AG08396 (cell line): ENCODE measurements at places on chromosomes 5 and 9.
A peak's percentile ranks its signal among the peaks of the same experiment; 100 is the strongest.

DNA sequence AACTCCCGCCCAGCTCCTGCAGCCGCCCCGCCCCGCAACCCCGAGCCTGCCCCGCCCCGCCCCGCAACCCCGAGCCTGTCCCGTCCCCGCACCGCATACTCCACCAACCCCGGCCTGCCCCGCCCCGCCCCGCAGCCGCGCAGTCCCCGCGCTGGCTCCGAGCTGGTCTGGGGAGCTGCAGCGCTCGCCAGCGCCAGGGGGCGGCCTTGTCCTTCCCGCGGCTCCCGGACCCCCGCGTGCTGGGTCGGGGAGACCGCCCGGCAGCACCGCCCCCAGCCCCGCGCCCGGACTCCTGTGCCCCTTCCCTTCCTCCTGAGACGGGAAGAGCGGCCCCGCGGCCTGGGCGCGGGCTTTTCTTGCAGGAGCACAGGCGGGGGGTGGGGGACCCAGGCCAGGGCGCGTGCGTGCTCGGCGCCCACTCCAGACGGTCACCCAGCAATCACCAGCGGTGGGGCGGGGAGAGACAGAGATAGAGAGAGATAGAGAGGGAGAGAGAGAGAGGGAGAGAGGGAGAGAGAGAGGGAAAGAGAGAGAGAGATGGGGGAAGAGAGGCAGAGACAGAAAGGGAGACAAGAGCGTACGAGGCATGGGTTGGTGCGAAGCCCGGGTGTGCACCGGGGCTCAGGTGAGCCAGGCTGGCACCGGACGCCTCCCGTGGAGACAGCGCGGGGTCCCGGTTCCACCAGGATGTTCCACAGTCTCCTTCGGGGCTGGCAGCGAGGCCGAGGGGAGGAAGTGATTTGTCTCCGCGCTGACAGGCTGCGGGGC is 14.7 kb upstream of the TMEM250 start:
- DNase-seq, result peak; percentile 75

- DNase-seq, result no peak
Measured at GRCh38 chr9:105385381-105385985, 62.4 kb upstream of the FSD1L start.

DNA sequence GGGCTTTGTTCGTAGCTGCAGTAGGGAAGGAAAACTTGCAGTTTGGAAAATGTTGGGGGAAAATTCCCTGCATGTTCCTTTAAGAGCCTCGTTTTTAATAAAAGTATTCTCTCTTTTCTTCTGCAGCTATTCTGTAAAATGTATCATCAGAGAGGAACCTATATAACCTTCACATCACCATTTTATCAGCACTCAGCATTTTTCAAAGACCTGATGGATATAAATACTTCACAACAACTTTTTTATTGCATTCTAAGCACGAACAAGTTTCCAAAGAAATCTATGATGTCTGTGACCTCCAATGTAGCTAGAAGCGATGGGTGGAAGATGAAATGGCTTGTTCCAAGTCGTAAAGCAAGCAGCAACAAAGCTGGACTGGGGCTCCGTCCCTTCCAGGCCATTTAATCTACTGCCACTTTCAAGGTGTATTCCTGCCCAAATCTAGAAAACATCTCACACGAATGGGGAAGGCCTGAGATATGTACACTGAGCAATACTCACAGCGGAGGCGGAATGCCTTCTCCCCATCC is 84.0 kb downstream of the NSUN2 start:
- no peak for DNase-seq

- DNase-seq, result no peak
Measured at GRCh38 chr9:134611046-134611445, 30.6 kb upstream of the COL5A1 start.

DNA sequence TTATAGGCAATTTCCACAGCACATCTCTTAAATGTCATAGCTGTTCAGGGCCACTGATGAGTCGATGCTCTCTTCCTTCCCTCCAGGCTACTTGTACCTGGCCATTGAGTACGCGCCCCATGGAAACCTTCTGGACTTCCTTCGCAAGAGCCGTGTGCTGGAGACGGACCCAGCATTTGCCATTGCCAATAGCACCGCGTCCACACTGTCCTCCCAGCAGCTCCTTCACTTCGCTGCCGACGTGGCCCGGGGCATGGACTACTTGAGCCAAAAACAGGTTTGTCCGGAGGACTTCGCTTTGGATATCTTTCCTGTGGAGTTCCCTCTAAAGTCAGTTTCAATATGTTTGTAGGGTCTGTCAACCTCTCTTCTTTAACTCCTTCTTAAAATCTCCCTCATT is 84.3 kb downstream of the EQTN start:
- no peak for DNase-seq

DNA sequence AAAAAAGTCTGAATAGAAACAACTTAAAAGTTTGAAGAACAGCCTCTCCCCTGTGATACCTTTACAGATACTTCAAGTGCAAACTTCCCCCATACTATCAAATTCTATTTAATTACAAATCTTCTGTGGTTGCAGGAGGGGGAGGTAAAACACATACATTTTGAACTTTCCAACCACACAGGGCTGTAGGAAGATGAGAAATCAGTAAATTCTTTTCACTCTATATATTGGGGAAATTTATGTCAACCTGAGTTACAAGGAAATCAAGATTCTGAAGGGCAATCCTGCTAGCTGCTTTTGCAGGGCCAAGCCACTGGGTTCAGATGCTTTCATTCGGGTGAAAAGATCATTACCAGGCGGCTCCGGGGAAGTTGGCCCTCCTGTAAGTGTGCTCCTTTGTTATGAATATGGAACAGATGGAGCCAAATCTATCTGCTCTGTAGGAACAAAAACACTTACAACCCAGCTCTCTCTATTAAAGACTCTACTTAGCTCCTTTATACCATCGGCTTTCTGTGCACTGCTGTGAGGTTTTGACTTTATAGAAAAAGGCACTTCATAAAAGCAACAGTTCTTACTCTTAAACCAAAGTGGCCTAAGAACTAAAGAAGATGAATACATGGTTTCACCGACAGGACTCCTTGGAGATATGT is 269.1 kb downstream of the EFNA5 start:
- DNase-seq, result no peak

DNA sequence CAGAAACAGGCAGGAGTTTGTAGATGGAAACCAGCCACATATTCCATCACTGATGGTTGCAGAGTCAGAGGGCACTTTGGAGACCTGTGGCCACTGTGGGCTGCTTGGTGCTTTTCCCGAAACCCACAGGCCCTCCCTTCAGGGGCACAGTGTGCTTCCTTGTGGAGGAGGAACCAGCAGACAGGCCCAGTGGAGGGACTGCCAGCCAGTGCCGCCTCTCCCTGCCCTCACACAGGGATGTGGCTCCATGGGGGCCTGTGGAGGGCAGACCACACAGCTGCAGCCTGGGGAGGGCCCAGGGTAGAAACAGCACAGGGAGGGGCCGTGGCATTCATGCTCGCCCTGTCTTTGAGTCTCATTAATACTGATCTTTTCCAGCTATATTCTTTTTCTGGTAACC is 35.2 kb downstream of the CEP72 start:
- no peak for DNase-seq

- no peak for DNase-seq
Measured at GRCh38 chr9:121749614-121750013, 98.2 kb downstream of the DAB2IP start.
